ENCODE measurements at places on chromosomes 13 and 19.

DNA sequence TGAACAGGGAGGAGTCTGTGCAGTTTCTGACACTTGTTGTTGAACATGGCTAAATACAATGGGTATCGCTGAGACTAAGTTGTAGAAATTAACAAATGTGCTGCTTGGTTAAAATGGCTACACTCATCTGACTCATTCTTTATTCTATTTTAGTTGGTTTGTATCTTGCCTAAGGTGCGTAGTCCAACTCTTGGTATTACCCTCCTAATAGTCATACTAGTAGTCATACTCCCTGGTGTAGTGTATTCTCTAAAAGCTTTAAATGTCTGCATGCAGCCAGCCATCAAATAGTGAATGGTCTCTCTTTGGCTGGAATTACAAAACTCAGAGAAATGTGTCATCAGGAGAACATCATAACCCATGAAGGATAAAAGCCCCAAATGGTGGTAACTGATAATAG, 16.1 kb downstream of the CEACAM6 start:
- DNase-seq = no peak

GRCh38 chr13:22090106-22090505, 419.2 kb downstream of the FGF9 start:
- DNase-seq = no peak

- DNase-seq = no peak
Observed at GRCh38 chr13:95620030-95620824, 24.3 kb downstream of the DZIP1 start.

DNA sequence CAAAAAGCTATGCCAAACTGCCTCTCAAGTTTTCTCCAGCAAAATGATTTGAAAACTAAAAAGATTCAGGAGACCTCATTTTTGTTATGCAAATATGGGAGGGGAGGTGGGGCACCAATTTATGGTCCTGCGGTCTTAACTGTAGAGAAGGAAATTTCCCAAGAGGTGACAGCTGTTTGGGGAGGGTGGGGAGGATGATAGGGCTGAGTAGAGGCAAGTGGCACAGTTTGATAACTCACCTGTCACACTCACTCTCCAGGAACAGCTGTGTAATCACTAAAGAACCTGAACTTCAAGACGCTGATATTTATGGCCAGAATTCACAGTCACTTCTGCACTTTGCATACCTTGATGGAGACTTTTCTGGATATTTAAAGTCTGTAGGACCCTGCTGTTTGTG, 232.9 kb upstream of the STARD13 start:
- DNase-seq = no peak

- no peak for DNase-seq
Observed at GRCh38 chr19:42473686-42474085, 30.9 kb upstream of the CXCL17 start.

DNA sequence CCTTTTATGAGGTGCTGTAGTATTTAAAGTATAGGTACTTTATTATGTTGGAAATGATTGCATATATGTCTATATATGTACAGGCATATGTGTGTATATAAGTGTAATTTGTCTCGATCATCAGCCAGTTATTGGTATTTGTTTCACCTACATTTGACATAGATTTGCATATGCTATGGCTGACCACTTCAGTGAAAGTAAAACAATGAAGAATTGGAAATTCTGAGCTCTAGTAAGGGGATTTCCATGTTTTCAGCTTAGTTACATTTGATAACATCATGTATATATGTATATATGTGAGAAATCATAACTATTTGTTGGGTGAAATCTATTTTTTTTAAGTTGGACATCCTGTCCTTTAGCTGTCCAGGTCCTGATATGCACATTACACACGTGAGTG, 1303.9 kb downstream of the EFNB2 start:
- no peak for DNase-seq

GRCh38 chr13:99566125-99567083, 65.1 kb downstream of the TM9SF2 start:
- DNase-seq = no peak

DNA sequence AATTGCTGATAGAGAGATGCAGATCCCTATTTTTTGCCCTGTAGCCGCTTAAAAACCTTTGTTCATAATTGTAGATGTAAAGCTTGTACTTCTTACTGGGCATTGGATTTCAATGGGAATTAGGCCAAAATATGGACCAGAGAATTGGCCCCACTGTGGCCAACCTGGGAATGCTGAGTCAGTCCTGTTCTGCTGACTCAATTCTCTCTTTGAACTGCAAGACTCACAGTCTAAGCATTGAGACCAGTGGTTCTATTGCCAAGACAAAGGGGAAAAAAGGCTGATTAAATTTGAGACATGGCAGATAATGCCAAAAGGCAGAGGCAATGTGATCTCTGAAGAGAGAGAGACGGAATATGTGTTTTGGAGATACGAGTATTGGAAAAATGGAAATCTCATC, 72.5 kb upstream of the UBL3 start:
- no peak for DNase-seq
